Activated CD8-positive, alpha-beta memory T cell treated with anti-CD3 and anti-CD28 coated beads for 1 hour (primary cell): ENCODE measurements at places on chromosomes 5 and 9.

- DNase-seq: no peak
Measured at GRCh38 chr5:19044311-19044710, 943.7 kb downstream of the CDH18 start.

GRCh38 chr5:154541553-154541952 is 63.5 kb upstream of the HAND1 start:
- no peak for DNase-seq

DNA sequence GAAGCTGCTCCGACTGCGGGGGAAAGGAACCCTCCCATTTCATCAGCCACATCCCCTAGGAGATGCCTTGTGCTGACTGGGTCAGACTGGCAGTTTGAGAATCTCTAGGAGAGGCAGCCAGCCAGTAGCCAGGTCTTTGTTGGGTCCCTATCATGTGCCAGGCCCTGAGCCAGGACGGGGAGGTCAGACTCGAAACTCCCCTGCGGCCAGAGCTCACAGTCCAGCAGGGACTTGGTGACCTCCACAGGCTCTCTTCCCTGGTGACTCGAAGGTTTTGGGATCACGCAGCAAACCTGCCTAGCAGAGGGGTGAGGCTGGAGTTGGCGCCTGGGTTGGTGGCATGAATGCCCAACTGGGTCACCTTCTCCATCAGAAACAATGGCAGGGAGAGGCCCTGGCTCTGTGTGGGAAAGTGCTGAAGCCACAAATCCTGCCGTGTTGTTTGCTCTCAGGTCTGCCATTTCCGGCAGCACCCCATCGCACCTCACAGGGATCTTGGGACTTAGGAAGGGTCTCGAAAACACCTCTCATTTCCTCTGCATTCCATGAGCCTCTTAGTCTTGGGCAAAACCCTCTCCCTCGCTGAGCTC is 14.4 kb upstream of the ORM1 start:
- no peak for DNase-seq

DNA sequence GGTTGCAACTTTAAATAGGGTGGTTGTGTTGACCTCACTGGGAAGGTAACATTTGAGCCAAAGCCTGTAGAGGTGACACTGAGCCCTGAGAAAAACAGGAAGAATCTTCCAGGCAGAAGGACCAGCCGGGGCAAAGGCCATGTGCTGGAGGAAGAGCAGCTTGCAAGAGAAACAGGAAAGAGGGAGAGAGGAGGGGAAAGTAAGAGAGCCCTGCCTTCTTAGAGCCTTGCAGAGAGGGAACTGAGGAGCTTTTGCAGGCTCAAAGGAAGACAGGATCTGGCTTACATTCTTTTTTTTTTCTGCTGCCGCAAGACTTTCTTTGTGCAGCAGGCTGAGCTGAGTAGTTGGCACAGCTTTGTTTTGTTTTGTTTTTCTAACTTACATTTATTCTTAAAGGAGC is 17.4 kb downstream of the C9orf153 start:
- no peak for DNase-seq

- DNase-seq: no peak
Measured at GRCh38 chr5:173042763-173043107, 13.4 kb upstream of the CREBRF start.

GRCh38 chr5:139157556-139157955 is 40.6 kb downstream of the SIL1 start:
- DNase-seq: no peak
